ENCODE measurements at places on chromosomes 7 and 10.

DNA sequence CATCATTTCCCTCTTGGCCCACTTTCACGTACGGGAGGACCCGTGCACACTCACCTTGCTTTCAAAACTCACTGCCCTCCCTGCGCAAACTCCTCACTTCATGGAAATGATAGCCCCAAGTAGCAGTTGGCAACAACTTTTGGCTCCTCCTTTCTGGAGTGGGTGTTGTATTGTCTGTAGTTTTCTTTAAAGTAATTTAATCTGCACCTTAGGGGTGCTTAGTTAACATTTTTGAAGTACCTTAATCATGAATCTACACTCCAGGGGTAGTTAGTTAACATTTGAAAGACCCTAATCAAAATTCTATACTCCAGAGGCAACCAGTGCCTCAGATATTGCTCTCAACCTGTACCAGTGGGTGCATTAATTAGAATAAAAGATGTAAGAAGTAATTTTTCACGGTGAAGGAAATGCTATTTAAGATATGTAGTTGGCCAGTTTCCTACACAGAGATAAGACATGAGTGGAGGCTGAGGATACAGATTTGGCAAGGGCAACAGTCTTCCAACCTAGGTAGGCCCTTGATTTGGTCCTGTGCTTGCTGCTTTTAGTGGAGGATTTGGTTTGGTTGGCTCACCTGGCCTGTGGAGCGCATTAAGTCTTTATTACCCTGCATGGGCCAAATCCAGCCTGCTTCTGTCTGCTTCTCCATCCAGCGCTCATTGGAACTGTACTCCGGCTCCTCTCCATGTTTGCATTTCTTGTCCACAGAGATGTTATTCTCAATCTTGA is 93.0 kb downstream of the EXOC4 start:
- DNase-seq: no peak

DNA sequence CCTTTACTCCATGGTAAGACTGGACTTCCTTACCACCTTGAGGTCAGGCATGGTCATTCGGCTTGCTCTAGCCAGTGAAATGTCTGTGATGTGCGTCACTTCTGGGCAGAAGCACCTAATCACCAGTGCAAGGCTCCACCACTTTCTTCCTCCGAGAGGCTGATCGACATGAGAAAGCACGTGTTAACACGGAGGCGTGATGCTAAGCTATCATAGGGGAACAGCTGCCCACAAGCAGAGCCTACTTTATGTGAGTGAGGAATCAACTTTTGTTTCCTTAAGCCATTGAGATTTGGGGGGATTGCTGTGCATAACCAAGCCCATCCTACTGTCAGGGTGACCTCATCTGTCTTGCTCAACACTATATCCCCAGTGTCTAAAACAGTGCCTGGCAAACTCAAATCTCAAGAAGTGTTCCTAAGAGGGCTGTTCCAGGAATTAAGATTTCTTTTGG is 23.1 kb upstream of the SAR1A start:
- DNase-seq: peak; percentile 81

DNA sequence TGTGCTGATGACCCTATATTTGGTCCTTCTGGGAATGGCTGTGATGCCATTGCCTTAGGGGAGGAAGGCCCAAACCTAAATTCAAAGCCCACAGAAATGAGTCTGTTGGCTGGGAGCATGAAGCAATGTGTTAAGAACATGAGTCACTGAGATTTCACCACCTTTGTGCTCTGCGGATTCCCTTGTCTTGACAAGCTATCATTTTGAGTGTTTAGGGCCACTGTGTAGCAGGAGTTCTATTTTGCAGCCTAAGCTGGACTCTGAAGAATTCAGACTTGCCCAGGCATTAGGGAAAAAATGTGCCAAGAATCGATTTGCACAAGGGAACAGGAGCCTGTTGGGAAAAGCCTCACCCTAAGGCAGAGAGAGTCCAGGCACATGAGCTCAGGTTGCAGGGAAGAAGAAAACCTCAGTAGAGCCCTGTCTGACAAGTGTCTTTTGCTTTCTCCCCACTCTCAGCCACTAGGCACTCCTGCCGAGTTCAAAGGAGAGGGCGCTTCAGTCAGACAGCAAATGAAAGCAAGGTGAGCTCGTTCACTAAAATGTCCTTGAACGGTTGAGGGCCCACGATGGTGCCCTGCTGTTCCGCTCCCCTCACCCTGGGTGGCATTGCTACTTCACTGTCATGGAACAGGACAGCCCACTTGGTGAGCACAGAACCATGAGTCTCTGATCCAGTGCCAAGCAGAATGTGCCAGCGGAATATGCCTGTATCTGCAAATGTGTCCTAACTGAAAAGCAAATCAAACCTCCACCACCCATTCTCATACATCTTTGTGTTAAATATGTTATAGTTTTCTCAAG is 93.6 kb downstream of the PRLHR start:
- DNase-seq: peak; percentile 97

DNA sequence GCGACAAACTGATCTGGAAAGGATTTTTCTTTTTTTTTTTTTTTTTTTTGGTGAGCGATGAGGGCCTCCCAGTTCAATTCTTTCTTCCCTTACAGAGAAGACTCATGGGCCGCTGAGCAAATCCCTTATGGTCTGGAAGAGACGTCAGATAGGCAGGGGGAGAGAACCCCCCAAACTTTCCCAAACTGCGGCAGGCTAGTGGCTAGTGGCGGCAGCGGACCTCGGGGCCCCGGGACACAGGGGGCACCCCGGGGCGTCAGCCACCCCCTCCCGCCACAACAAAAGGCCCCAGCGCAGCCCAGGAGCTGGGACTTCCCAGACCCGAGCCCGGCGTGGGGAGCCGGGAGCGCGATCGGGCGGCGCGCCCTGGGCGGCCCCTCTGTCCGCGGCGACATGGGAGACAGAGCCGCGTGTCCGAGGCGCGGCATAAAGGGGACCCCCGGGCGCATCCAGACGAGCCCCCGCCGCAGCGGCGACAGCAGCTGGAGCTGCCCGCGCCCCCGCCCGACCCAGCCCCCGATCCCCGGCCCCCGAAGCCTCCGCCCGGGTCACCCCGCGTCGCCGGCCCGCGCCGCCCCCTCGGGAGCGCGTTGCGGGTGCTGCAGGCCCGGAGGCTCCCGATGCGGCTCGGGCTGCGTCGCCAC is 755 bp downstream of the FAM171A1 start:
- peak; percentile 25 for DNase-seq

DNA sequence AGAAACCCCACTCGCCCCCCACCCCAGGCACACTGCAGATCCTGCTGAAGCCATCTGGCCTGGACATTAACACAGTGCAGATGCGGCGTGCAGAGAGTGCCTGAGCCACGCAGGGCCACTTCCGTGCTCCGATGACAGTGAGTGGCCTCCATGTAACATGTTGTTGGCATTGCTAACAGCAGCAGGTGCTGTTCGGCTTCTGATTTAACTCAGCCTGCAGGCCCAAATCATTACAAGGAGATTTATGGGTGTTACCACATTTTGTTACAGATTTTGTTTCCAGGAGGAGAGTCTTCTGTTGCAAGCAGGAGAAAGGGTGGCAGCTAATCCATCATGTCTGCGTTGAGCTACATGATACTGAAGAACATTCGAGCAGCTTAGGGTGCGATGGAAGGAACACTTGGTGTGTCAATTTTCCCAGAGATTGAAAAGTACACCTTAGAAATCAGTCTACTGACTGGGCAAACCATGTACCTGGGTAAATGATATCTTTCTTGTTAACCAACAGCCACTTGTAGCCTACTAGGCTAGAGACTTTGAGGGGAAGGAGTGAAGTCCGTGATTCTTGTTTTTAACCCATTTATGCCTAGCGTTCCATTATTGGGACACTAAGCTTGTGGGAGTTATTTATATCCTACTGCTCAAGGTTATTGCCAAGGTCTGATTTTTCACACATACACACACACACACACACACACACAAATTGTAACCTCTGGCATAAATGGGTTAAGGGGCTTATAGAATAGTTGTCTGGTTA is 90.0 kb downstream of the JCAD start:
- no peak for DNase-seq

DNA sequence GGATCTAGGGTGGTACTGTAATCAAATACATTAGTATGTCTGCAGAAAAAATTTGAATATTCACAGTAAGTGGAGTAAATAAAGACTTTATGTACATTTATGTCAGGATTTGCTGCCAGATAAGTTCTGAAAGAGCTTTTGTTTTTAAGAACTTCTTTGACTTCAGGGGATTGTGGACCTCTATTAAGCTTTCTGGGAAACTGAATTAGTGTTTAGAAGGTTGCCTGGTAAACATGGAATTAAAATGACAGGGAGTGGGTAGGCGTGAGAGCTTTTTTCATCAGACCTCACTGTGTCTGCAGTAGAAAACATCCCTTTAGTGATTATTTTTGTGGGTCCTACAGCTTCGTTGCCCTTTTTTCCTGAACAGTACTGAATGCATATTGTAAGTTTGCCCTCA is 15.7 kb downstream of the SDHAF3 start:
- DNase-seq: no peak

DNA sequence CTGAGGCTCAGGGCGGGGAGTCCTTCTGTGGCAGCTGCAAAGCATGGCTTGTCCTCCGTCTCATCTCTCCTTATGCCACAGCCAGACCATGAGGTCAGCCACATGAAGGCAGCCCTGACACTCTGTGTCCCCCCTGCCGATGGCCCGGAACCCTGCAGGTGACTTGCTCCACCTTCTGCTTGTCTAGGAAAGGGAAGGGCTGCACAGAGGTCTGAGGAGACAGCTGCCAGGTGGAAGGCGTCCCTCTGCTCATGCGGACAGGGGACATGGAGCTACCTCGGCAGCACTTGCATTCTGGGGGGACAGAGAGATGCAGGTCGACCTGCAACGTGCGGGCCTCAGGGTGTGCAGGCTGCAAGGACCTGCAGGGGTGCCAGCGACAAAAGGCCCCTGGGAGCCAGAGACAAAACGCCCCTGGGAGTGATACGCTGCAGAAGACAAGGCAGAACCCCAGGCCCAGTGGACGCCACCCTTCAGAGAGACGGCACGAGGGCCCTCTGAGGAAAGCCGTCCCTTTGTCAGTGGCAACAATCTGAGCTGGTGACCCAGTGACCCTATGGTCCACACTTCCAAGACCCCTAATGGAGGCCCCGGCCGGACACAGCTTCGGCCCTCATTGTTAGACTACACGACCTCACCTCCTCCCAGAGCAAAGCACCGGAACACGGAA is 205.2 kb upstream of the PPP2R2D start:
- no peak for DNase-seq
